Effector CD4-positive, alpha-beta T cell (primary cell): ENCODE measurements at places on chromosomes 5 and 9.
A peak's percentile ranks its signal among the peaks of the same experiment; 100 is the strongest.

- no peak for DNase-seq
Observed at GRCh38 chr9:78320875-78321496, 24.1 kb downstream of the PSAT1 start.

DNA sequence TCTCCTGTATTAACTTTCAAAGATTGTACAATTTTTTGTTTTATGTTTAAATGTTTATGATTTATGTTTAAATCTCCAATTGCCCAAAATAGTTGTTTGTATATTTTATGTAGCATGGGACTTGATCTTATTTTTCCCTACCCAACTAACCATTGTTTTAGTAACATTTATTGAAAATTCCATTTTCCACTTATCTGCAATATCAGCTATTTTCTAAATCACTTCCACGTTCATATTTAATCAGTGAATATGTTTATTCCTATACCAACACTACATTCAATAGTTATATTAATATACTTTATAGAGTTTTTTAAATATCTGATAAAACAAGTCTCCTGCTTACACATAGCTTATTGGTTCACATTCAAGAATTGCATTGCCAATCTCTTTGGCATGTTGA lies 532.2 kb downstream of the CHSY3 start:
- DNase-seq, result no peak

- no peak for DNase-seq
Observed at GRCh38 chr9:27385606-27386322, 88.8 kb upstream of the EQTN start.

DNA sequence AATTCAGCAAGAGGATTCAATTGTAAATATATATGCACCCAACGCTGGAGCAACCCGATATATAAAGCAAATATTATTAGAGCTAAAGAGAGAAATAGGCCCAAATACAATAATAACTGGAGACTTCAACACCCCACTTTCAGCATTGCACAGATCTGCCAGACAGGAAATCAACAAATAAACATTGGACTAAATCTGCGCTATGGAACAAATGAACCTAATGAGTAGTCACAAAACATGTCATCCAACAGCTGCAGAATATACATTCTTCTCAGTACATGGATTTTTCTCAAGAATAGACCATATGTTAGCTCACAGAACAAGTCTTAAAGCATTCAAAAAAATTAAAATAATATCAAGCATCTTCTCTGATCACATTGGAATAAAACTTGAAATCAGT lies 86.1 kb upstream of the SLC1A1 start:
- DNase-seq, result no peak

GRCh38 chr9:34866614-34867013 lies 91.5 kb upstream of the PHF24 start:
- no peak for DNase-seq

DNA sequence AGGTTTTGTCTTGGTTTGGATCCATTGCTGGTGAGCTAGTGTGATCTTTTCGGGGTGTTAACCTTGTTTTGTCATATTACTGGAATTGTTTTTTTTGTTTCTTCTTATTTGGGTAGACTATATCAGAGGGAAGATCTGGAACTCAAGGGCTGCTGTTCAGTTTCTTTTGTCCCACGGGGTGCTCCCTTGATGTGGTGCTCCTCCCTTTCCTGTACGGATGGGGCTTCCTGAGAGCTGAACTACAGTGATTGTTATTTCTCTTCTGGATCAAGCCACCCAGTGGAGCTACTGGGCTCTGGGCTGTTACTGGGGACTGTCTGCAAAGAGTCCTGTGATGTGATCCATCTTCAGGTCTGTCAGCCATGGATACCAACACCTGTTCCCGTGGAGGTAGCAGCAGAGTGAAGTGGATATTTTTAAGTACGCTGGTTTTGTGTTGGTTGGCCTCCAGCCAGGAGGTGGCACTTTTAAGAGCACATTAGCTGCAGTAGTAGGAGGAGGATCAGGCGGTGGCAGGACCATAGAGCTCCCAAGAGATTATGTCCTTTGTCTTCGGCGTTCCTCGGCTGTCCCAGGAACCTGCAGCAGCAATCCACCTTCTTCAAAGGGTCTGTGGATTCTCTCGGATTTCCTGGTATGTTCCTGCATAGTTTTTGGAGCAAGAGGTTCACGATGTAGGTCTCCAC lies 27.2 kb downstream of the SCAMP1 start:
- DNase-seq, result no peak

GRCh38 chr9:32384364-32385151 lies at the start of gene ACO1:
Gene ACO1 (plus strand): TSS chr9:32384643. CDS start chr9:32405507, 20,864 bp downstream.
- peak; percentile 82 for DNase-seq
